ENCODE measurements at places on chromosomes 11 and 22.

DNA sequence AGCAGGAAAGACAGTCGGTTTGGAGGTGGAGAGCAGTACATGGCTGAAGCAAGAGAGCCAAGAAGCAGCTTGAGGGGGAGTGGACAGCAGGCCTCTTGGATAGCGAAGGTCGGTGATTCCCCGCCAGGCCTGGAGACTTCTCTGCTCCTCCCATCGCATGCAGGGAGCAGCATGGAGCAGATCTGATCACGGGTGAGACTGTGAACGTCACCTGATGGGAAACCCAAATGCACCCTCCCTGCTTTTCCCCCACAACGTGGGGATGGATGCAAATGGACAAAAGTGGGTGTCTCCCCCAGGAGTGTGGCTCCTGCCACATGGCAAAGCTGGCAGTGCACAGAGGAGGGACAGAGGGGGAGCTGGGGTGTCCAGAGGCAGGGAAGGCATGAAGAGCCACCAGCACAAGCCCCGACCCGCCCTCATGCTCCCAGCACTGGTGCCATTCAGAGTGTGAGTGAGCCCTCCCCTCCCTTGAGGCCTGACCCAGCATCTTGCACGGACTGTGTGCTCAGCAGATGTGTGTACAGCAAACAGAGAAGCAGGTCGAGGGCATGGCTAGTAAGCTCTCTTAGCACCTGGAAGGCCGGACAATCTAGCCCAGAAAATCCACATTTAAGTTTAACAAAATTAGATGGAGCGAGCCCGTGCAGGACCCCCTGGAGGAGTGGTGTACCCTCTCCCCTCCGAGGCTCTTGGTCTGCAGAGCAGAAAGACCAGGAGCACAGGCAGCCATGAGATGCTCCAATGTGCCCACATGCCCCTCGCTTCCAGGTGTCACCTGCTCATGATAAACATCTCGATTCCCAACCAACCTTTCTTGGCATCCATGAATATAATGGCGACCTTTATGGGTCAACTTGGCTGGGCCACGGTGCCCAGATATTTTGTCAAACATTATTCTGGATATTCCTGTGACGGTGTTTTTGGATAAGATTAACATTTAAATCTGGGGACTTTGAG lies 661.7 kb downstream of the TBC1D22A start:
- no peak for DNase-seq

GRCh38 chr11:77395460-77396173 lies 78.3 kb downstream of the PAK1 start:
- DNase-seq: no peak

GRCh38 chr11:8794126-8794525 lies 111.5 kb downstream of the RPL27A start:
- DNase-seq: no peak

- DNase-seq: no peak
Measured at GRCh38 chr11:58652726-58653280, 30.3 kb downstream of the CNTF start.

- no peak for DNase-seq
Measured at GRCh38 chr11:108726077-108726800, 61.4 kb downstream of the DDX10 start.

- DNase-seq: no peak
Measured at GRCh38 chr11:35487532-35488078, 37.8 kb downstream of the PAMR1 start.

DNA sequence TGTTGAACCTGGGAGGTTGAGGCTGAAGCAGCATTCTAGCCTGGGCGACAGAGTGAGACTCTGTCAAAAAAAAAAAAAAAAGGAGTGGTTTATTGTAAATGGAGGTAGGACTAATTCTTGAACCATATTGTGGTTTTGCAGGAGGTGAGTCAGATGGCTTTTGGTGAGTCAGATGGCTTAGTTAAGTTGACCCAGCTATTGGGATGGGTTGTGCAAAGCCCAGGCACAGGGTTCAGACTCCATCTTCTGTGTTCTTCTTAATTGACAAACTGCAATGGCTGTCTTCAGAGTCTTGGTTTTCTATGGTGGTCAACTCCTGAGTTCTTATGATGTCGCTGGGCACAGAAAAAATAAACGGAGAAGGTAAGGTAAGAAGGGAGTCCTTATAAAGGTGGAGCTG lies 182.7 kb downstream of the ADAMTS15 start:
- DNase-seq: no peak

DNA sequence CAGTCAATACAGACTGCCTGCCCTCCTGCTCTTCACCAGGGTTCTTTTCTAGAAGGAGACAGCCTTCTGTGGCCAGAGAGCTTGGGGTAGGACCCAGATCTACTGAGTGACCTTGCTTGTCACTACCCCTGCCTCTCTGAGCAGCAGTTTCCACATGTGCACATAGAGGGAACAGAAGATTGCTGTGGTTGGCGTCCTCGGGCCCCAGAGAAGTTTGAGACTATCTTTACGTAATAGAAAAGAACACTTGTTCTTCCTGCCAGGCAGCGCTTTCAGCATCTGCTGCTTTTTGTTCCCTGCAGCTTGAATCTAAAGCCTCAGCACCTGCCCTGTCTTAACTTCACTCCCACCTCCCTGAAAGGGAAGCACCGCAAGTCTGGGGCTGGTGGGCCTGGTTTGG lies 1.9 kb upstream of the FKBP2 start:
- no peak for DNase-seq

- no peak for DNase-seq
Measured at GRCh38 chr22:38106814-38107578, 3.5 kb downstream of the BAIAP2L2 start.

- no peak for DNase-seq
Measured at GRCh38 chr22:44153710-44154109, 27.0 kb upstream of the PARVG start.

GRCh38 chr11:61011229-61011870 lies 39.9 kb downstream of the CD6 start:
- no peak for DNase-seq

- DNase-seq: peak; percentile 82
Measured at GRCh38 chr11:16945671-16946469, 68.3 kb downstream of the PLEKHA7 start.

GRCh38 chr11:87866951-87867350 lies 308.3 kb downstream of the RAB38 start:
- no peak for DNase-seq

- no peak for DNase-seq
Measured at GRCh38 chr11:59025097-59025496, 61.0 kb upstream of the GLYATL1B start.

- DNase-seq: no peak
Measured at GRCh38 chr22:43580271-43580750, 168.5 kb downstream of the MPPED1 start.

GRCh38 chr11:107842412-107843100 lies 16.0 kb downstream of the SLC35F2 start:
- no peak for DNase-seq

DNA sequence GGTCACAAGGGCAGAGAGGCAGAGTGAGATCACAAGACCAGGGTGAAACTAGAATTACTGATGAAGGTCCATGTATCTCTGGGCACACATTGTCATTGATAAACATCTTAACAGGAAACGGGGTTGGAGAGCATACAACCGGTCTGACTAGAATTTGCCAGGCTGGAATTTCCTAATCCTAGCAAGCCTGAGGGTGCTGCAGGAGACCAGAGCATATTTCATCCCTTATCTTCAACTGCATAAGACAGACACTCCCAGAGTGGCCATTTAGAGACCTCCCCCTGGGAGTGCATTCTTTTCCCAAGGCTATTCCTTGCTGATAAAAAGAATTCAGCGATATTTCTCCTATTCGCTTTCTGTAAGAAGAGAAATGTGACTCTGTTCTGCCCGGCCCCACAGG lies 84.6 kb upstream of the IZUMO1R start:
- DNase-seq: no peak

DNA sequence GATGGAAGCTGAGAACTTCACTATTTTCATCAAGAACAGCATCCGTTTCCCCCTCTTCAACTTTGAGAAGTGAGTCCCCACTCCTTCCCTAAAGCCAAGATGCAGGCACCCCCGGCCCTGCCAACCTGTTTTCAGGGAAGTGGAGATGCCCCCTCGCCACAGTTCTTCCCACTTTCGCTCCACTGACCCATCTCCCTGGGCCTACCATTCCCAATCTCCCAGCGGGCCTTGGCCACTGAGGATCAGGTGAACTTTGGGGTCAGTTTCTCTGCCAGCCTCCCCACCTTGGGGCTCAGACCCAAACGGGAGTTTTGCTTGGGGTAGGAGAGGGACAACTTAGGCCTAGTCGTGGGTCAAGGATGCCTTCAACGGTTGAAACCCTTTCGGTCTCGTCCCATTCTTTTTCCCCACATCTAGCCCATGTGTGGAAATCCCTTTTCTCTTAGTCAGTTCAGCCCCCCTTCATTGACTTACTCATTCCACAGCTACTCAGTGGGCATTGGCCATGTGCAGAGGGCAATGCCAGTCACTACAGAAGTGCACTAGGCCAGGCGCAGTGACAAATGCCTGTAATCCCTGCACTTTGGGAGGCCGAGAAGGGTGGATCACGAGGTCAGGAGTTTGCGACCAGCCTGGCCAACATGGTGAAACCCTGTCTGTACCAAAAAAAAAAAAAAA lies 10.6 kb downstream of the P2RX3 start:
- no peak for DNase-seq

- DNase-seq: no peak
Measured at GRCh38 chr11:112878033-112878601, 83.1 kb upstream of the NCAM1 start.

DNA sequence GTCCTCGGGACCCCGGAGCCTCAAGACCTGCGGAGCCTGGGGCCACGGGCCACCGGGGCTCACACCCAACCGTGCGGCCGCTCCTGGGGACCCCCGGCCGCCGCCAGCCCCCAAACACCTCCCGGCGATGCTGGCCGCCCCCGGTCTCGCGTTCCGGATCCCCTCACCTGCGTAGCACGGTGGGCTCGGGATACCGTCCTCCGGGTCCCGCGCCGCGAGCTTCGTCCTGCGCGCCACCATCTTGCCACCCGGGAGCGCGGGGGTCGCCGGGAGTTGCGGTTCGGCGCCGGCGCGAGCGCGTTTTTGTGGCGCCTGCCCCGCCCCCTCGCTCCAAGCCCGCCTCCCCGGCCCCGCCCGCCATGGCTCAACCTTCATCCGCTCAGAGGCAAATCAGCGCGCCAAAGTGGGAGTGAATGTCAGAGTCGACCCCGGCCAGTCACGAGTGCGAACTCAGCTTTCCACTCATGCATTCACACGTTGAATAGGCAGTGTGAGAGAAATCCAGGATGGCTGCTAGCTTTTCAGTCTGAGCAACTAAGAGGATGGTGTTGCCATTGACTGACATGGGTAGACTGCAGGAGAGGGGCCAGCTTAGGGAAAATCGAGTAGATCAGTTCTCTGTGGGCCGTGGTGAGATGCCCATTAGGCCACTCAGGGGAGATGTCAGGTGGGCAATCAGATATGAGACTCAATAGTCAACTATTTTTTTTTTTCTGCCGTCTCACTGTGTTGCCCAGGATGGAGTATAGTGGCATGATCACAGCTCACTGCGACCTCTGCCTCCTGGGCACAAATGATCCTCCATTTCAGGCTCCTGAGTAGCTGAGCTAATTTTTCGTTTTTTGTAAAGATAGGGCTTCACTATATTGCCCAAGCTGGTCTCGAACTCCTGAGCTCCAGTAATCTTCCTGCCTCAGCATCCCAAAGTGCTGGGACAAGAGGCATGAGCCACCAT lies 28.3 kb downstream of the SERHL2 start:
- peak; percentile 89 for DNase-seq

DNA sequence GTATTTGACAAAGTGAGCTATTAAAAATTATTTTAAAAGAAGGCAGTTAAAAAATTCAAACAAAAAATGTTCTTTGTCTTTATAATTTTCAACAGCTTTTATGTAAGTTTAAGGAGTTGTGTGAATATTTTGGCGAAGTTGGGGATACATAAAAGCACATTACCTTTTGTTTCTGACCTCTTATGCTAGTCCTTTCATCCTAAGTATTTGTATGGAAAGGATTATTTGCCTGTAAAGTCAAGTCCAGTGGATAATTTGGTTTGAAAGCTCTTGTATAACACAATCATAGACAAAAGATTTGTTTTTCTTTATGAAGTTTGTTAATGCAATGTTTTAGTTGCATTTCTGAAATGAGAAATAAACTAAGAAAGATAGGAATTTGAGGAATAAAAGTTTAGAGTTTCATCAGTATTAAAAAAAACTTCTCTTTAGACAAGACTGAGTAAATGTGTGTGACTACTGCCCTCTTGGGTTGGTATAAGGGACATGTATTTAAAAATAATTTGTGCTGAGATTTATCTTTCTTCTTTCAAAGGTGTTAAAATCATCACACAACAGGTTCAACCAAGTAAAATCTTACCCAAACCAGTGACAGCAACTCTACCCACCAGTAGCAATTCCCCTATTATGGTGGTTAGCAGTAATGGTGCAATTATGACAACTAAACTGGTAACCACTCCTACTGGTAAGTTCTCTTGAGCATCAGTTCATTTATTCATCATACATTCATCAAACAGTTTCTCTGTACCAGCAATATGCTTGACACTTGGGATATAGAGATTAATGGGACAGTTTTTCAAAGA lies 68.2 kb downstream of the EMSY start:
- DNase-seq: peak; percentile 49

DNA sequence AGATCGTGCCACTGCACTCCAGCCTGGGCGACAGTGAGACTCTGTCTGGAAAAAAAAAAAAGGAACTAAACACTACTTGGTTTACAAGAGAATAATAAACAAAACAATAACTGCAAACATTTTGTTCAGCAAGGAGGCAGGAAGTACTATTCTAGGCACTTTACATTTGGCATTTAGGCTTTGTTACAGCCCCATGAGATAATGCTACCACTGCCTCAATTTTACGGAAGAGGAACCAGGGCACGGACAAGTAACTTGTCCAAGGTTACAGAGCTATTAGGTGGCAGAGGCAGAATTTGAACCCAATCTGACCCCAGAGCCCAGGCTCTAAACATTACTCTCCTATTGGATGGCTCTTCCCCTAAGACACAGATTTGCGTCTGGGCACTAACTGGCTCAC lies 108.7 kb upstream of the AKIP1 start:
- DNase-seq: no peak
